ENCODE measurements at places on chromosomes 7 and 10.

DNA sequence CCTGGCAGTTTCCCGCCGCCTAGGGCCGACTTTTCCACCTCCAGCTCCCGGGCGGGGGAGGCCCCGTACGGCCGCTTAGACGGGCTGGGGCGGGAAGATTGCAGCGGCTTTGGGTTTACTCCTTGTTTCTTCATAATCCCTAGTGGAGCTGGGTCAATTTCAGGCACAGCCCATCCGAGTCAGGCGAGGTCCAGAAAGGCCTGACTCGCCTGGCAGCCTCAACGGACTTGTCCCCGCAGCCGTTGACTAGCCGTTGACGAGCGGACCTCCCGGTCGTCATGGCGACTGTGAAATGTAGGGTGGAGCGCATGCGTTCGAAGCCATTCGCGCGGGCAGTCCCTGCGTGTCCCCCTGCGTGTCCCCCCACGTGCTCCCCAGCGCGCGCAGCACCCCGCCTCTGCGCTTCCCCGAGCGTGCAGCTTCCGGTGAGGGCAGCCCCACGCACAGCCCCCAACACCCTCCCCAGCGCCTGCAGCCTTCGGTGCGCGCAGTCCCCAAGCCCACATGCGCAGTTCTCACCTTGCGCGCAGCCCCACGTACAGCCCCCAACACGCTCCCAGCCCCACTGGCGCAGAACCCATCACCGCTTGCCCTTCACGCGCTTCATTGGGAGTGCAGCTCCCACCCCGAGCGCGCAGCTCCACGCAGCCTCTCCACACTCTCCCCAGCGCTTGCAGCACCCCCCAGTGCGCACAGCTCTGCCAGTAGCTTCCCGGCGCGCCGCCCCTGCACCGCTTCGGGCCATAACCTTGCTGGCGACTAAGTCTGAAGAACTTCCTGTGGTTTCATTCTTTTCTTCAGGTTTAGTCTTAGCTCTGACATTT lies 67.8 kb downstream of the TBX20 start:
- DNase-seq, result peak; percentile 90

GRCh38 chr10:110076559-110077318 lies 69.0 kb downstream of the ADD3 start:
- peak; percentile 58 for DNase-seq

DNA sequence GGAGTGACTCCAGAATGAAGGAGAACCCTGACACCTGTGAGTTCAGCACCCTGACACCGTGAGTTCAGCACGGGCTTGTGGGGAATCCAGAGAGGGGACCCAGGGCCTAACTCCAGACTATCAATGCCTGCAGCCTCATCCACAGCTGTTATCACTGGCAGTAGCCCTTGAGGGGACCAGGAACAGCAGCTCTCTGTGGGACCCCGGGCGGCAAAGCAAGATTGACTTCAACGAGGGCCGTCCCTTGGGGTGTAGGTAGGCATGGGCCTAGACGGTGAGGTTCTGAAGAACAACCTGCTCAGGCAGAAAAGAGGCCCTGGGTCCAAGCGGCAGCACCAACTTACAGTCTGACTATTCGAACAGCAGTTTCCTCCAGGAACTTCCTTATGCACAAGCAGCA lies 8.9 kb downstream of the GRID1 start:
- no peak for DNase-seq

GRCh38 chr7:112572669-112573301 lies 92.0 kb downstream of the LSMEM1 start:
- DNase-seq, result no peak

GRCh38 chr10:97633921-97634320 lies 621 bp upstream of the MORN4 start:
- DNase-seq, result no peak

Data from Daoy (cell line).